Activated T-cell treated with anti-CD3 and anti-CD28 coated beads, Interleukin-2, amount 50 U/mL, for 4 hours (primary cell): ENCODE measurements at places on chromosomes 6 and 20.

GRCh38 chr20:46798430-46798829 lies 89.0 kb downstream of the SLC2A10 start:
- DNase-seq: no peak

DNA sequence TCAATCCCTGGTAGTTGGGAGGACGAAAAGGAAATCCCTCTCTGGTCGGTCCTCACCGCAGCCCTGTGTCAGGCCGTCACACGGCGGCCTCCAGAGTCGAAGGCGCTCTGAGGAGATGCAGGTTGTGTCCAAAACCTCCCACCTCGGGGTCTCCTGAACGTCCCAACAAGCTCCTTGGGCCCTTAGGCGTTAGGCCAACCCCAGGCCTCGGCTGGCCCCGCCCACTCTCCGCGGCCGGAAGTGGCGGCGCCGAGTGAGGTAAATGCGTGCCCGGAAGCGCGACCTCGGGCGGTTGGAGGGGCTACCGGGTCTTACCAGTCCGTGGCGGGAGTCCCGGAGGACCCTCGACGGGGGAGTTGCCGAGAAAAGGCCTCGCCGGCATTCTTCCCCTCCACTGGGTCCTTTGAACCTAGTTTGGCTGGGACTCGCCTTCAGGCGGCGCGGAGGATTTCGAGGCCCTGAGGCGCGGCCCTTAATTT lies at the start of gene TDRD6:
Gene TDRD6 (plus strand): TSS at position 267 of the 479 bp plus-strand sequence. CDS start 244 bp downstream, outside the sequence.
- no peak for DNase-seq

DNA sequence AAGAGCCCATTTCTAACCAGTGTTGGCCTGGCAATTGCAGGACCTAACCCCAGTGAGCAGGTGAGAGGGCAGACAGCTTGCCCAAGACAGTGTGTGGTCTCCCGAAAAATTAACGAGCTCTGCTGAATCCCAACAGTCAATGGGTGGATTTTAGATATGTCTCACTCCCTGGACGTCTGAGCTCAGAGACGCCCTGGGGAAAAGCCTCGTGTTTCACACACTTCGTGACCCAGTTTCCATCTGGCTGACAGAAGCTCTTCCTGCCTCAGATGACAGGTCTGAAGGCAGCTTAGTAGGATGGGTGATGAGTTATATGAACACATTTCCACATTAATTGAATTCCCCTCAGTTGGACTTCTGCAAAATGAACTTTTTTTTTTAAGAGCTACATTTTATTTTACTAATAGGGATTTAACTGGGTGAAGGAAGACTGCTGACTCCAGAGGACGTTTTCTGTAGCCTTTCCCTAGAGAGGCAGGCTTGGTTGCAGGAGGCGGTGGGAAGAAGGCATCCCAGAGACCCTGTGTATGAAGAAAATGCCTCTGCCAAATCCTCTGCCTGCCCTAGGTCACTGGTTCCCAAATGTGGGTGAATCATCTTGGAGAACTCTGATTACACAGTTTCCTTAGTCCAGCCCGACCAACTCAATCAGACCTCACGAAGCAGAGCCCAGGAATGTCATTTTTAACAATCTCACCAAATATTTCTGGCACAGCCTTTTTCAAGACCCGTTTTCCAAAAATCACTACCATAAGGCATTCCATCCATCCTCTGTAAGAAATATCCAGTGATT lies 71.7 kb upstream of the LY86 start:
- no peak for DNase-seq

DNA sequence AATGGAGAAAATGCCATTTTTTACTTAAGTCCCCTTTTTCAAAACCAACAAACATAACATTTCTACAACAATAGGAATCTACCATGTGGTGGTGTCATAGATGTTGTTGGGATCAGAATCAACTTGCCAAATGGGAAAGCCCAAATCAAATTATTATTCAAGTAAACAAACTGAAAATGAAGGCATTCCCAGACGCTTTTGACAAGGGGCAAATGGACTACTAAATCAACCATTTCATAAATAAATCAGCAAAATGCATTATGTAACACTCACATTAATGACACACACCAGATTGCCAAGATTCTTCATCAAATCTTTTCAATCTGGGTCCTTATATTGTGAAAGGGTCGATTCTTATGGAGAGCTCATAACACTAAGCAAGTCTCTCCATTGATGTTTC lies 375.6 kb downstream of the KIF16B start:
- no peak for DNase-seq

GRCh38 chr20:56579301-56579710 lies 46.3 kb downstream of the FAM209B start:
- no peak for DNase-seq

GRCh38 chr6:161744211-161745067 lies 470.6 kb upstream of the AGPAT4 start:
- DNase-seq: no peak

DNA sequence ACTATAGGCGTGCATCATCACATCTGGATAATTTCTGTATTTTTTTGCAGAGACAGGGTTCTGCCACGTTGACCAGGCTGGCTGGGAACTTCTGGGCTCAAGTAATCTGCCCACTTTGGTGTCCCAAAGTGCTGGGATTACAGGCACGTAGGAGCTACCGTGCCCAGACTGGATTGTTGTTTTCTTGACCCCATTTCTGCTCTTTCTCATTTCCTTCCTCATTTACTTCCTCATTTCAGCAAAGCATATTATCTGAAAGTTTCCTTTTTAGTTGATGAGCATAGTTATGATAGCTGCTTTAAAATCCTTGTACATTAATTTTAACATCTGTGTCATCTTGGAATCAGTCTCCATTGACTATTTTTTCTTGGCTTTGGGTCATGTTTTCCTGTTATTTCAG lies 301.0 kb upstream of the RUNX2 start:
- DNase-seq: no peak

GRCh38 chr6:28719275-28719940 lies 193.7 kb downstream of the GPX5 start:
- no peak for DNase-seq

- no peak for DNase-seq
These were observed 215.0 kb upstream of the SHLD1 start for GRCh38 chr20:5535125-5535756.

- no peak for DNase-seq
These were observed 32.6 kb upstream of the OSTM1 start for GRCh38 chr6:108107102-108107501.

GRCh38 chr6:121032268-121033006 lies 301.8 kb downstream of the TBC1D32 start:
- DNase-seq: no peak

DNA sequence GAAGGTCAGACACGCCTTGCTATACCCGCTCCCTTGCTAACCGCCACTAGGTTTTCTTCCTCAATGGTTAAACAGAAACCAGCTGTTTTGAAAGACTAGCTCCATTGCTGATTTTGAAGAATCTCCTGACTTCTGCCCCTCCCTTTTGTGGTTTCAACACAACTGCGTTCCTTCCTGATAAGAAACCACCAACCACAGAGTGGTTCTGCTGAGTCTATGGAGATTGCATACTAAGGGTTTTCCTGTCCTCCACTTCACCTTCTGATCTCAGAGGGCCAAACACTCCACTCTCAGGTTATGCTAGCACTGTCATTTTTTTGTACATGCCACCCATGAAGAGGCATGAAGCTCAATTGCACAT lies 207.9 kb downstream of the MYLK4 start:
- no peak for DNase-seq

- DNase-seq: no peak
These were observed 41.7 kb downstream of the RIOK1 start for GRCh38 chr6:7431313-7431673.

GRCh38 chr6:37906121-37906520 lies 86.6 kb downstream of the ZFAND3 start:
- no peak for DNase-seq
